ENCODE measurements at places on chromosomes 7 and 10. TPM values are rescaled to one million over a fixed set of nuclear protein-coding genes. Genes with fewer than 3 reads are reported as not detected.

The GALNT17 gene
- total RNA-seq, result 60.6 TPM

The ANKRD30A gene
- total RNA-seq, result not detected

The GPNMB gene
- total RNA-seq, result 239 TPM

DNA sequence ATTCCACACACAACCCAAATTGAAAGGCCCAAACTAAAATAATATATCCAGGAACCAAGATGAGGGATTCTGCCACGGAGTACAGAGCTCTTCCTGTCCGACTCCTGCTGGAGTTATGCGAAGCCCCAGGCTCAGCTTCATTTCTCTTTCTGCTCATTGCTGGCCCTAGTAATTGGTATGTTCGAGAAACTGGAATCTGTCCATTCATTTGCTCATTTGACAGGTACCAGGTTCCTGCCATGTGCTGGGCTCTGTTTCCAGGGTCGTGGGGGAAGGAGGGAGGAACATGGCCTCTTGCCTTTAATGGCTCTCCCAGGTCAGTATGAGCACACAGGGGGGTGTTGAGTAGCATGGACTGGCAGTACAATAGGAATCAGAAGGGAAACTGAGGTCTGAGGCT, 179.2 kb upstream of the SHH start:
- DNase-seq, result peak; percentile 38

DNA sequence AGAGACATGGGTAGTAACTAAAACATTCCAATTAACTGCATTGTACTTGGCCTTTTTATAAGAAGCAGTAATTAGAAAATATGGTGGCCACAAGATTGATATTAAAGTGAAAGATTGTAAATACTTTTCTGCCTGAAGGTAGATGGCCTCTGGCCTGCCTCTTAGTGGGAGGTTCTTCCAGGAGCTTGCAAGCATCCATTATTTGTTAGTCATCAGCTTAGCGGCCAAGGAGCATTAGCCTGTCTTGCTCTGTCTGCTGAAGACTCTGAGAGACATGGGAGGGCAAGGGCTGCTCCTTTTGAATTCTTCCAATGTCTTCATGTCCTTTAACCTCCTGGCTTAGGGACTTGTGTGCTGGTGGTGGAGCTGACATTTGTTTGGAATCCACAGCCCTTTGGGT, 80.4 kb downstream of the TCF7L2 start:
- peak; percentile 12 for DNase-seq

DNA sequence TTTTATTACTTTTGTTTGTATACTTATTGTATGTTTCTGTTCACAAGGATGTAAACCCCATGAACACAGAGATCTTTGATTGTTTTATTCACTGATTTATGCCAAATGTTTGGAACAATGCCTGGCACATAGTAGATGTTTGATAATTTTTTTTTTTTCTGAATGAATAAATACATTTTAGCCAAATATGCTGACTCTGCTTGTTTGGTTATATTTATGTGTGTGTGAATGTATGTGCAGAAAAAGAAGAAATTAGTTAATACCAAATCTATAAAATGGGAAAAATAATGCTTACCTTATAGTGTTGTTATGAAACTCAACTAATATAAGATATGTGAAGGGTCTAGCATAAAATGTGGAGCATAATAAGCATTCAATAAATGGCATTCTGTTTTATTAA, 203.9 kb downstream of the MDFIC start:
- no peak for DNase-seq

DNA sequence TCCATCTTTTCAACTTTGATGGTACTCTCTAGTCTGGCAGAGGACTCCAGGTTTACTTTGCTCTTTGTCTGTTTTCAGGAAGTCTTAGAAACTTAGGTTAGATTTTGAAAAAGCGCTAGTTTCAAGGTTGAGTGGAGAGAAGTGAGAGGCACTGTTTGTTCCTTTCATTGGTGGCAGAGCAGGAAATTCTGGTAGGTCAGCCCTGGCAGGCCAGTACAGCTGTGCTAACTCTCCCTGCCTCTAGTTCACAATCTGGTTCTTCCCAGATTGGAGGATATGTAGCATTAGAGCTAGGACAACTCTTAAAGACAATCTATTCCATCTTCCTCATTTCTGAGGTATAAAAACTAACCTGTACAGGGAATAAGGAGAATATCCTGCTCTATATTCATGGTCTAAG, 160.9 kb upstream of the FZD1 start:
- DNase-seq, result no peak

DNA sequence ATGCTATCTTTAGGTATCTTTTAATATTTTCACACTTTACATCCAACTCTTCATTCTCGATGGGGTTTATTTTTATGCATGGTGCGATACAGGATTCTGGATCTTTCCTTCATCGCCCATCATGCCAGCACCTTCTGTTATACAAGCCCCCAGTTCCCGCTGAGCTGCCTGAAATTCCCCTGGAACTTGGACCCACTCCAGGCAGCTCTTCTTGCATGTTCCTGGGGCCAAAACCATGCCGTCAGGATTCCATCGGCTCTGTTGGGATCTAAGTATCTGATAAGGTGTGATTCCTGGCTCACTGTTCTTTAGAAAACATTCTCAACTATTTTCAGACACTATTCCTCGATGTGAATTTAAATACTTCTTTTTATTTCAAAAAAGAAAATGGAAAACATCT, 40.5 kb upstream of the PPP2R2D start:
- DNase-seq, result peak; percentile 47

DNA sequence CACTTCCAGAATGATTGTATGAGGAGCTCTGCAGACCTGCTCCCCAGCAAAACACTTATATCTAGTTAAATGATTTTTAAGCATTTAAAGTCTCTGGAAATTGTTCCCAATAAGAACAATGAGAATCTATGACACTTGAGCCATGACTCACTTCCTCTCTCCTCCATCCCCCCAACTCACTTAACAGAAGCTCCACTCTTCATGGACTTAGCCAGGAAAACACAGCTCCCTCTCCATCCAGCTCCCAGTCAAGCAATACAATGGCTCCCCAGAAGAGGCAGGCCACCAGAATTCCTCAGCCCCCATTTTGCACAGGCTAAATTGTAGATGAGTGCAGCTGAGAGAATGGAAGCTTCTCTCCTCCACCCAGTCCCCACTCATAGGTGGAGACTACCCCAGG, 27.0 kb downstream of the AOC1 start:
- no peak for DNase-seq

- DNase-seq, result no peak
These were observed 315.8 kb downstream of the KCNMA1 start for GRCh38 chr10:77321838-77322237.

DNA sequence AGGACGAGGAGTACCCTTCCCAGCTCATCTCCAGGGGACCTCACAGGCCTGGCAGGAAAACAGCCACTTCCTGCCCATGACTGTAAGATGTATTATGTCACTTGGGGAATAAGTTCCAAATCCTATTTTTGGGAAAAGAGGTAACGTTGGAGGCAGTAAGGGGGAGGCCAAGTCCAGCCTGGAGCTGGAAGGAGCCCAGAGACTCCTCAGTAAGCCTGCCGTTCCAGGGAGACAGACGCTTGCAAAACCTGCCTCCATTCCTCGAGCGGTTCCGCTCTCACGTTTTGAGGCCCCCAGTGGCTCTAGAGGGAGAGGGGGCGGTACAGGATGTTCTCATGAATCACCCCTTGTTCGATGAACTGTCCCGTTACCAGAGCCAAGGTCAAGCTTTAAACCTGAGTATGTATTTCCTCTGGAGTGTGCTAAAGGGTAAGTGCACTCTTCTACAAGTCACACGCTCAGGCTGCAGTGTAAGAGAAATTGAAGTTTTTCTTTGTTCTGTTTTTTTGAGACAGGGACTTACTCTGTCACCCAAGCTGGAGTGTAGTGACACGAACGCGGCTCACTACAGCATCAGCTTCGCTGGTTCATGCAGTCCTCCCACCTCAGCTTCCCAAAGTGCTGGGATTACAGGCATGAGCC, 45.5 kb upstream of the CYTH3 start:
- peak; percentile 85 for DNase-seq

DNA sequence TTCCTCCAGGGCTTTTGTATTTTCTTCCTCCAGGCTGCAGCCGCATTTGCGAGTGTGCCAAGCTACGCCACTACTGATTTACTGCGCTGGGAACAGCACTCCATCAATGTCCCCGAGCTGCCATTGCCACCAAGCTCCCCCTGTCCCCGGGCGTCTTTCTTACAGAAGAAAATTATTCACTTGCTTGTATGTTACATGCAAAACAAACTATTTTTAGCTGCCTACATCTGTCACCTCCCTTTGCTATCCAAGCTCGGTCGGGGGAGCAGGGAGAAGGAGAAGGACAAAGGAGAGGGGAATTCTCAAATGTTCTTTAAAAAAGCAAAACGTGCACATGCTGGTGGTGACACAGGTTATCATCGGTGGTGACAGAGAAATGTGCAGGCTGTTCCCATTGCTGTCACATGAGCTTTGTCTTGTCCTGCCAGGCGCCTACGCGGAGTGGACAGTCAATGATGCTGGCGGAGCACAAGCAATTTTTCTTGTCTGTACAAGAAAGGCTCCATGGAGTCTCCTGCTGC, 93.1 kb downstream of the ADARB2 start:
- DNase-seq, result no peak

Data from cardiac septum (tissue), 1 donor.